WERI-Rb-1 (cell line): ENCODE measurements at places on chromosomes 6 and 20.

- no peak for DNase-seq
Observed at GRCh38 chr6:97038437-97038836, 113.9 kb downstream of the KLHL32 start.

GRCh38 chr6:132812255-132812732, 2.1 kb upstream of the RPS12 start:
- no peak for DNase-seq

DNA sequence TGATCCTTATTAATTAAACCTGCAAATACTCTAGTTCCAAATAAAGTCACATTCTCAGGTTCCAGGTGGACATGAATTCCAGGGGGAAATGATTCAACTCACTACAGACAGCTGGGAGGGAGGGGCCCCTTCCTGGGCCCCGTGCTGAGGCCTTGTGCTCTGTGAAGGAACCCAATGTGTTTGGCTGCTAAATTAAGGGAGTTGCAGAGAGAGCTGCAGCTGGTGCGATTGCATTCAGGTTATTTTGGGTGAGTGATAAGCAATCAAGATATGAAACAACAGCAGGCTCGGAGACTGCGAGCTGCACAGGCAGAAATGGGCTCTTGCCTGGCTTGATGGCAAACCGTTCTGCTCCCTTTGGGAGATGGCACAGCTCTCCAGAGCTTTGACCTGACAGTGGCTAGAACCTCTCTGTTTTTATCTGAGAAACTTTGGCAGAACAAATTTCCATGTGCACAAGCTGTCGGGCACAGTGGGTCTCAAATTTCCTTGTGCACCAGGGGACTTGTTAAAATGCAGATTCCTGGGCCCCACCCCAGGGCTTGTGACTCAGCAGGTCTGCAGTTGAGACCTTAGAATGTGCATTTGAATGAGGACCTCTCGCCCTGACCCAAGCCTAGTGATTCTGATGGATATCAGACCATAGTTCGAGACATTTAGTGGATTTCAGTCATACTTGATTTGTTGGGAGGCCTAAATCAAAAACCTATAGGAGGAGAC, 9.8 kb downstream of the MAPK13 start:
- DNase-seq = no peak

- DNase-seq = no peak
Observed at GRCh38 chr6:79030023-79030422, 48.0 kb downstream of the PHIP start.

DNA sequence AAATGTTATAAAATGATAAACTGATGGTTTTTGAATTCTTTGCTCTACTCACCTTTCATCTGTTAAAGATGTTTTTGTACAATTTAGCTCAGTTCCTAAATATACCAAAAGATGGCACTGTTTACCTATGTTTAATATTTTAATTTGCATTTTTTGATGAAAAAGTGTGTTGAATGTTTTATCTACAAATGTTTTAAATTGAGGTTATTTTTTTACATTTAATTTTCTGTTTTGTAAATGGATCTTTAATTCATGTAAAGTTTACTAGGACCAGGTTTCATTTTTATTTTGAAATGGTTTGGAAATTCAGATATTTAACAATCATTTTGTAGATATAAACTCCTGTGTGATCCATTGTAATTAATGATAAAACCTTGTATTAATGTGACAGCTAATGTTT, 30.0 kb downstream of the CDKAL1 start:
- DNase-seq = no peak

- DNase-seq = no peak
Observed at GRCh38 chr6:34746104-34746846, 11.0 kb upstream of the SNRPC start.

DNA sequence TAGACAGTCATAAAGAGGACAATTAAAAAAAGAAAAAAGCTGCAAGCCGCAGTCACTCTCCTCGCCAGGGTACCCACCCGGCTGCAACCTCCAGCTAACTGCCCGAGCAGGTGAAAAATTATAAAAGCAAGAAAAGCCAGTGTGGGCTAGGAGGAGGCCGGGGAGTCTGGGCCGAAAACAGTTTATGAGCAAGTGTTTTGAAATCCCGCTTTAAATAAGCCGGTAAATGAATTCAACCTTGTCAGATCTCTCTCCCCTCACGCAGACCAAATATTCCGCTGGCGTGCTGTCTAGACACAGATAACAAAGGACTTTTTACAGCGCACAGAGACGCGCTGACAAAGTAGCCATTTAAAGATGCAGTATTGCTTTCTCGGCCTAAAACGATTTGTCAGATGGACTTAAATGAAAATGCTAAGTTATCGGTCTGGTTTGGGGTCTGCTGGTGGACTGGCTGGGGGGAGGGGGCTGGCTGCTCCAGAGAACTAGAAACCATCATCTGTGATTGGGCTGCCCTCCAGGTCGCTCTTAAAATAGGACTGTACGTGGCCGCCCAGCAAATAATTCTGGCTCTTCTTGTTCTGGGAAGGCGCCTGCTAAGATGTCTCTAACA, 24.6 kb downstream of the PMEPA1 start:
- no peak for DNase-seq
